Mucosa of descending colon (tissue), 3 donors: ENCODE measurements at places on chromosomes 7 and 10.

- no peak for DNase-seq
Observed at GRCh38 chr7:53094191-53094590, 58.8 kb downstream of the POM121L12 start.

GRCh38 chr7:2473496-2474180 is 2.6 kb downstream of the GRIFIN start:
- no peak for DNase-seq

DNA sequence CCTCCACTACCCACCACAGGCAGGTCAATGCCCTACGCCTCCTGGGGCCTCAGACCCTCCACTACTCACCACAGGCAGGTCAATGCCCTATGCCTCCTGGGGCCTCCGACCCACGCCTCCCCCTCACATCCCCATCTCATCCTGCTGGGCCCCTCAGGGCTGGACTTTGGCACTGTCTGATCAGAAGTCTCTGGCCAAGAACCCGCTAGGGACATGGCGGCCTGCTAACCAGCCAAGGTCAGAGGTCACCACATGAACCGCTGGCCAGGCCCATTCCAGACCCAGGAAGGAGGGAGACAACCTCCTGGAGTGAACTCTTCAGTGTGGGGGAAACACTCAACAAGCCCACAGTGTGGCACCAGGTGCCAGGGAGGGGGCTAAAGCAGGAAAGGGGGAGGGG is 55.8 kb downstream of the STK32C start:
- DNase-seq, result no peak

DNA sequence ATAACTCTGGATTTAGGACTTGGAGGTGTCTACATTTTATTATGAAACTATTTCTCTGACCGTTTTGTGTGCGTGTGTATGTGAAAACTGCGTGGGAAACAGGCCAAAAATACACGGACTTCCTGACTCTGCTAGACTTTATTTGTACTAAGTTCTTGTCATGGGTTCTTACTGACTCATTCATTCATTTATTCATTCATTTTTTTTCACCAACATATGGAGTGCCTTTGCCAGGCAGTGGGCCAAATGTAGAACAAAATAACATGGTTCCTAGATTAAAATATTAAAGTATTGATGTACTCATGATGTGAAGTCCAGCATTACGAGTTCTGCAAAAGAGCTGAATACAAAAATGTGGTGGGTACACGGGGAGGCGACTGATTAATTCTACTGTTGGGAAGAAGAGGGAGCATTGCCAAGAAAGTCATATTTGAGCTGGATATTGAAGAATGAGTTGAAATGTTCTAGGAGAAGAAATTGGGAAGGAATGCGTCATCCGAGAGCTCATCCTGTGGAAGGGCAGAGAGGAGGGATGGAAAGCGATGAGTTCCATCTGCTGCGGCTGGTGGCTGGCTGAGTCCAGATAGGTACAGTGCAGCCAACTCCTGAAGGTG is 24.6 kb downstream of the CACNB2 start:
- DNase-seq, result no peak

DNA sequence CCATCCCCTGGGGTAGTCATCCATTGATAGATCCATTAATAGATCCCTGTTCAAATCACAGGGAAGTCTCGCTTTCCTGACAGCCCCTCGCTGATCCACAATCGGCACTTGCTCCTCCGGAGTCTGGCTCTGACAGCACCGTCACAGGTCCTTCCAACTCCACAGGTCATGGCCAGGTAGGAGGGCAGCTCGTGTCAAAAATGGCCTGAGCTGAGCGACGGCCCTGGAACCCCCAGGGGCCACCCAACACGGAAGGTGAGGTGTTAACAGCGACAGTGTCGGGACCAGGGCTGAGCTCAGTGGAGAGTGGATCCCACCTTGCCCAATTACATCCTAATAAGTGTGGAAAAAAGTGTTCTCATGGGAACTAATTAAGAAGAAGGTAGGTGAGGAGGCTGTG is 219.8 kb downstream of the TCERG1L start:
- DNase-seq, result no peak

GRCh38 chr10:20615395-20615794 is 281.7 kb downstream of the NEBL start:
- no peak for DNase-seq

GRCh38 chr7:105044449-105045070 is 30.6 kb downstream of the KMT2E start:
- no peak for DNase-seq

GRCh38 chr7:81884817-81885216 is 115.0 kb upstream of the HGF start:
- DNase-seq, result no peak

- DNase-seq, result peak; percentile 60
Observed at GRCh38 chr10:72334196-72334824, 20.4 kb downstream of the DNAJB12 start.

DNA sequence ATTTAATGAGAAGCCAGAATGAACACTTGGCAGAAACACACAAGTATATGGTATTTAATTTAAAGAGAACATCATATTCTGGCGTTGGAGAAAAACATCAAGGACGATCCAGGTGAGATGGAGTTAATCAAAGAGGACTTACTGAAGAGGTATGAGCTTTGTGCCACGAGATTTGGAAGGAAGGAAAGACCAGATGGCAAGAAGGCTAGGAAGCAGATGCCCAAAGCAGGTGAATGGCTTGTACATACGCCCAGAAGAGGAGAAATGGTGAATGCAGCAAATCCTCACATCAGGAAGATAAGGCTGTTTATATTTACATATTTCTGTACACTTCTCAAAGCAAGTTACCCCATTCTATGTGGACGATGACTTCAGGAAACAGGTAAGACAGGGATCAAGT is 163.9 kb upstream of the PLXNA4 start:
- no peak for DNase-seq

- DNase-seq, result no peak
Observed at GRCh38 chr7:132799081-132799413, 222.8 kb upstream of the PLXNA4 start.

DNA sequence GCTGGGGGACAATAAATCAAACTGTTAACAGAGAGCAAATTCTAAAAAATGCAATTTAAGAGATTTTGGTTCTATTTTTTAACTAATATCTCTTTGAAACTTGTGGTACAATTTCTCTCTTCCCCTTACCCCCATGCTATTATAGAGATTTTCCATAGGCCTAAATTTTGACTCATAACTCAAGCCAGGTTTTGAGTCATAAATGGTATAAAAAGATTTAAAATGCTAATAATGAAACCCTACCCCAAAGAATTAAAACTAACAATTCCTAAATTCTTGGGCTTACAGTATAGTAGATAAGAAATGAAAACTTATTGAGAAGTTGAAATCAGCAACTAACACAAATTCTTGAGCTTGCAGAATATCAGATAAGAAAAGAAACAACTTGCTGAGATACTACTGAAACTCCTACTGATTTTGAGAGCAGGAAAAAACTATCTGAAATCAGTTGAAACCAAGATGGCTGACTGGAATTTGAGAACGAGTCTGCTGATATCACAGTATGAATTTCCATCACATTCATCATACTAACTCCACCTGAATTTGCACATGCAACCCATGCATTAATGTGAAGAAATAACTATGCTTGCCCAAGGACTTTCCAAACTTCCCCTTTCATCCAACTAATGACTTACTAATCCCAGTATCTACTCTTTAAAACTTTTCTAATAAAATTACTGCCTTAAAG is 36.3 kb downstream of the POT1 start:
- no peak for DNase-seq

- DNase-seq, result no peak
Observed at GRCh38 chr10:119677904-119678755, 26.9 kb downstream of the BAG3 start.

DNA sequence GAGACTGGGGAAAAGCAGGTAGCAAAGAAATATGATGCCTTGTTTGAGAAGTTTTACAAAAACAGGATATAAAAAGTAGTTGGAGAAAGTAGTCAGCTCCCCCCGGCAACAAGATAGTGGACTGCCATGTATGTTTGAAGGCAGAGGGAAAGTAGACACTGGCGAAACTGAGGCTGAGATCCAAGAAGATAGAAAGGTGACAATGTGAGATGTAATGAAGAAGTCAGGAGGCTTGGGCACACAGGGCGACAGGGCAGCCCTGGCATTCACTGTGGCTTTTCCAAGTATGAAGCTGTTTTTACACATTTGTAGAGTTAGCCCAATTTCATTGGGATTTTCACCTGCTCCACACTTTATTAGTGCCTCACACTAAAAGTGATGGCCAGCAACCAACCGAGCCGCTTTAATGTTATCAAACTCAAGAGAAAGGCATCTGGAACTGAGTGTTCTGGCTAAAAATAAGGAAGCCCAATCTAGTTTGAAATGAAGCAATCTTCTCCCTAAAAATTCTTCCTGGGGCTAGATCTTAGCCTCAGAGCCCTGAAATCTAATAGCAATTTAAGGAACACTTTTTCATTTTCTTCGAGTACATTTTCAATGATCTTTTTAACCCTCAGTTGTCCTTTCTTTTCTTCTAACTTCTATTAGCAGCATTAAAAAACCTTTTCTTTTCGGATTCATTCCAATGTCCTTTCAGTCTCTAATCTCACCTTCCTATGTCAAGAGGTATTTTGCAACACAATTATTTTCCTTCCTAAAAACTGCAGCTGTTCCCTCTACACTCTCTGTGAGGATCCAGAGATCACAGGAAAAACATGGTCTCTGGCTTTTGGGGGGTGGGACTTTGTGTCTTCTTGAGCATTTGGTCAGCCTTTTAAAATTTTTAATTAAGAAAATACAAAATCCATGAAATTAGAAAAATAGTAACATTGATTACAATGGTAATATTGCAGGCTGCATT is 108.0 kb downstream of the RNLS start:
- no peak for DNase-seq

DNA sequence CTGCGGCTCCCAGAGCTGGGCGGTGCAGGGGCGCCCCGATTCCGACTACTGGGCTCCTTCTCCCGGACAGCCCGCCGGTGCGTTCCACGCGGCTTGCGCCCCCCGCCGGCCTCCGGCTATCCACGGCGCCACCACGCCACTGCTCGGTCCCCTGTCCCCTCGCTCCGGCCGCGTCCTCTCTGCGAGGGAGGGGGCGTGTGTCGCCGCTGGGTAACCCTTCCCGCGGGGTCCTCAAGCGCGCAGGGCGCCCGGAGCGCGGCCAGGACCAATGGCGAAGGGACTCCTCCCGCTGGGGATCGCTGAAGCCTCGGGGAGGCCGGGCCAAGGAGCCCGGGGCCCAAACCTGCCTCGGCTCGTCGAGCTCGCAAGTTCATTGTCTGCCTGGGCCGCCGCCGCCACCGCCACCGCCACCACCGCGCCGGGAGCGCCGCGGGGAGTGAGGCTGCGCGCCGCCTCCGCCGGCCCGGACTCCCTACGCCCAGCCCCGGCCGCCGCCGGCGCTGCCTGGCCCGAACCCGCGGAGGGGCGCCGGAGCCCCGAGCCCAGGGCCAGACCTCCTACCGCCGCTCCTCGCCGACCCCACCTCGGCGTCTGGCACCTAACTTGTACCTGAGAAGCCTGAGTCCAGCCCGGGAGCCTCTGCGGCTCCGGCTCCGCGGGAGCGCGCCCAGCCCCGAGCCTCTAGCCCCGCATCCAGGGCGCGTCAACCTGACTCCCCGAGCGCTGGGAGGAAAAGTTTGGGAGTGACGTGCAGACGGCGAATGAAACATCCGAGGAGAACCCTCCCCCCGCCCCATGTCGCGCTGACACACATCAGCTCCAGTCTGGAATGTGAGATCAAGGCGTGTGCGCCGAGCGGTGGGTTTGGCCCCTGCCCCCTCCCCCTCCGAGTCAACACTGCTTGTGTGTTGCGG is at the start of gene CHST15:
CHST15 (minus strand) TSS at position 739 of the 914 bp plus-strand sequence. CDS start 47,386 bp downstream, outside the sequence.
- peak; percentile 56 for DNase-seq

GRCh38 chr10:1432161-1432560 is 305.2 kb downstream of the ADARB2 start:
- no peak for DNase-seq

DNA sequence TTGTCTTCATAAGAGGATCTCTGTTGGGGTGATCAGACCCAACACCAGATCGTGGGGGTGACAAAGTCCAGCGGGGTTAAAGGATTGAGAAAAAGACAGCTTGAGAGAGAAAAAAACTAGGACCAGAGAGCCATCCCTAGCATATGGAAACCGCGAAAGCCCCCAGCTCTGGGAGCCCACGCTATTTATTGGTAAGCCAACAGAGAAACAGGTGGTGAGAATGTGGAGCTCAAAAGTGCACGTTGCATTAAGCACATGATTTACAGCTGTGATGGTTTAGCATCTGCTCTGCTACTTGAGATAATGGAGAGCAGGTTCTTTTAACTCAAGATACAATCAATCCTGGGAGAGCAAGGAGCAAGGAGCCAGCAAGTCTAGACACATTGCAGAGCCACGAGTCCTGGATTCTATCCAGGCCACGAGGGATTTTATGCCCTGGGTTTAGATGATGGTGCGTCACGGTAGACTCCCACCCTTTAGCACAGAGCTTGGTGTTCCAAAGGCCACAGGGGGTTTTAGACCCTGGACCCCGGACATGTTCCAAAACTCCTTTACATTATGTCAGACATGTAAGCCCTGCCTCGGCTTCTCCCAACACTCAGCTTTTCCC is 755.2 kb upstream of the SORCS1 start:
- DNase-seq, result no peak

- no peak for DNase-seq
Observed at GRCh38 chr7:149682038-149682437, 91.3 kb downstream of the ZNF467 start.

GRCh38 chr10:126240483-126240882 is 147.8 kb downstream of the ADAM12 start:
- no peak for DNase-seq

DNA sequence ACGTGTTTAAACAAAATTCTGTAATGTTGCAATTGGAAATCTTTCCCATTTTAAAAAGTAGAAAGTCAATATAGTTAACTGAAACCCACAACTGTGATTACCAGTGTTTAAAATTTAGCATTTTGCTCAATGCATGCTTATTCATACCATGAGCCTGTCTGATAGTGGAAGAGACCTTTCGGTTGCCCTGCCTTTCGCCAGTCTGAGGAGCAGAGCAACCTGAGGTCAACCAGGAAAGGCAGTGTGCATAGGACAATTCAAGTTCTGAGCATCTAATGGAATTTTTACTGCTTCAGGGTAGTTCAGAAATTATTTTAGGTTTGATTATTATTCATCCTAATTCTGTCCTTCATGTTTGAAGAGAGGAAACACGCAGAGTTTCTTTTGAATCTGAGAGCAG is 100.8 kb downstream of the CUBN start:
- no peak for DNase-seq

DNA sequence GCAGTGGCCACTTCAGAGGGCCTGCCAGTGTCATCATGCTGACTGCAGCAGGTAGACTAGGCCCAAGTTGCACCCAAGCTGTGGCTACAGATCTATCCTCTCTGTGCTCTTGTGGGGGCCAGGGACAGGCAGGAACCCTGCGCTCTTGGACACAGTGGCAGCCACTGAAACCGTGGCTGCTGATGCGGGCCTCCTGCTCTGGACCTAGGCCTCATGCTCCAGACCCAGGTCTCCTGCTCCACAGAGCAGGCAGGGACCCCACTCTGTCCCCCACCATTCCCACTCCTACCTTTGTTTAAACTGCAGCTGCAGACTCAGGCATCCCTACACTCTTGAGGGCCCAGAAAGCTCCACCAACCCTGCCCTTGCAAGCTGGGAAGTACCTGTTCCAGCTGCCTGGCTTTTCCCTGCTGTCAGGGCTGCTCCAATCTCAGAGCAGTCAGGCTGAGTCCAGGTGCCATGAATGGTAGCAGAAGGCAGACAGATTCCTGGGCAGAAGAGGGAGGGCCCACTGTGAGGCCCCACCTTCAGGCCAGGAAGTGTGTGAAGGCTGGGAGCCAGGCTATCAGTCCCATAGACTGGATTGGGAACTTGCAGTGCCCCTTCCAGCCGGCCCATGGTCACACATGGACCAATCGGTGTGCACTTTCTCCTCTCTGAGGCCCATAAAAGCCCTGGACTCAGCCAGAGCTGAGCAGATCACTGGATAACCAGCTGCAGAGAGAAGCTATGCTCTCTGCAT is 634.0 kb upstream of the SEMA3D start:
- DNase-seq, result no peak

GRCh38 chr7:116672596-116673456 is 830 bp downstream of the MET start:
- peak; percentile 57 for DNase-seq
